ENCODE measurements at places on chromosomes 6 and 20. TPM values are rescaled to one million over a fixed set of nuclear protein-coding genes. Genes with fewer than 3 reads are reported as not detected.

The RAET1L gene
- total RNA-seq, result not detected

The GABRR2 gene
- total RNA-seq, result 0.09 TPM

The SMPDL3A gene
- 19.6 TPM for total RNA-seq

The BANF2 gene
- not detected for total RNA-seq

The PRSS16 gene
- not detected for total RNA-seq

The GRM1 gene
- total RNA-seq, result under 0.01 TPM

The SLC22A7 gene
- total RNA-seq, result not detected

The CNR1 gene
- total RNA-seq, result not detected

The BMP7 gene
- total RNA-seq, result not detected

The LST1 gene
- not detected for total RNA-seq

The WFDC6 gene
- total RNA-seq, result not detected

The BPIFA1 gene
- total RNA-seq, result not detected

The CFAP206 gene
- 0.27 TPM for total RNA-seq

The EMILIN3 gene
- not detected for total RNA-seq

The OPN5 gene
- not detected for total RNA-seq

The HNF4A gene
- total RNA-seq, result not detected

The ZNF343 gene
- 9.7 TPM for total RNA-seq

The POM121L2 gene
- not detected for total RNA-seq

The C6orf58 gene
- not detected for total RNA-seq

The CST5 gene
- total RNA-seq, result not detected

The CCN5 gene
- 266 TPM for total RNA-seq

The PRPH2 gene
- 0.72 TPM for total RNA-seq

The CSTF1 gene
- total RNA-seq, result 36.1 TPM

The SPATA25 gene
- 2.1 TPM for total RNA-seq

The GMDS gene
- 30.8 TPM for total RNA-seq

The ACTL10 gene
- 2.5 TPM for total RNA-seq

The PHACTR3 gene
- total RNA-seq, result not detected

The C6orf120 gene
- 57.1 TPM for total RNA-seq

The LTA gene
- total RNA-seq, result not detected

The TXLNB gene
- 0.36 TPM for total RNA-seq

The IYD gene
- not detected for total RNA-seq

The BCAS1 gene
- total RNA-seq, result 2.3 TPM

All from fibroblast of the aortic adventitia (primary cell).